H9 (cell line): ENCODE measurements at places on chromosomes 12 and 14.

- DNase-seq: no peak
These were observed 94.7 kb downstream of the PTPN11 start for GRCh38 chr12:112513471-112513870.

DNA sequence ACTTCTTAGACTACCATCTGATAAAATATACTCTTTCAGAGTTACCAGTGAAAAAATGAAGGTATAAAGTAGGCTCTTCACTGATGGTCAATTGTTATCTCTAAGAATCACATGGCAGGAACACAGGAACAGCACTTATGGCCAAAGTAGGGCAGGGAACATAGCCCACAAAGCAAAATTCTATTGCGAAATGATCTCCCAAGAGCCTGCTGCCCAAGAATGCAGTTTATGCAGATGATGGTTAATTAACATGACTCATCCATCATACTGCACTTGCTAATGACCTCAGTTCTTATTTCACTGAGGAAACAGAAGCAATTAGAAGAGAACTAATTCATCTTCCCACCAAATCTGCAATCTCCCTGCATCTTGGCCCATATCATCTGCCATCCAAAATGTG, 133.8 kb downstream of the SLC2A13 start:
- no peak for DNase-seq

DNA sequence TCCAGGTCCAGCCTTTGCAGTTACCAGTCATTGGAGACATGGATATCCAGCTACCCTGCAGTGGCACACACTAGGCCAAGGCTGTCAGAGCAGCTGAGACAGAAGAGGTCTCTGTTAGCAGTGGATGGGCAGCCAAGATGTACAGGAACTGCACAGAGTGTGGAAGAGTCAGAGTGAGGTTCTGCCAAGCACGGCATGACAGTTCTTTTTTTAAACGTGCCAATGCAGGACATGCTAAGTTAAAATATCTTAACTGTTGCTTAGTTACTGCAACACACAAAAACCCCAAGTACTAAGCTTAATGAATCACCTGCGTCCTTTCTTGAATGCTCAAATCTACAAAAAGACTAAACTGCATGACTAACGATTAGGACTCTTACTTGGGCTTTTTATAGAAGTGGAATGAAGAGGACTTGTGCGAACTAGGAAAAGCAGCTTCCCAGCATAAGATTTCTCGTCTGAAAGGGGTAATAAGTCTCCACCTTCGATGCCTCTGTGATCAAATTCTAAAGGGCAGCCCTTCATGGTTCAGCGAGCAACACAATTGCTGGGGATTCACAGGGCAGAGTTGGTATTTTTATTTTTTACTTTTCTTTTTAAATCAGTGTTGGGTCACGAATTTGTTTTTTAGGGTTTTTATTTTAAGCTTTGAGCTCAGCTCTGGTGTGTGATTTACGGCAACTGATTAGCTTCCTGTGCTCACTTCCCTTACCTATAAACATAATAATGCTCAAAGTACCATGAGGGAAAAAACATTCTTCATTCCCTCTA, 20.6 kb downstream of the MAPK1IP1L start:
- no peak for DNase-seq

DNA sequence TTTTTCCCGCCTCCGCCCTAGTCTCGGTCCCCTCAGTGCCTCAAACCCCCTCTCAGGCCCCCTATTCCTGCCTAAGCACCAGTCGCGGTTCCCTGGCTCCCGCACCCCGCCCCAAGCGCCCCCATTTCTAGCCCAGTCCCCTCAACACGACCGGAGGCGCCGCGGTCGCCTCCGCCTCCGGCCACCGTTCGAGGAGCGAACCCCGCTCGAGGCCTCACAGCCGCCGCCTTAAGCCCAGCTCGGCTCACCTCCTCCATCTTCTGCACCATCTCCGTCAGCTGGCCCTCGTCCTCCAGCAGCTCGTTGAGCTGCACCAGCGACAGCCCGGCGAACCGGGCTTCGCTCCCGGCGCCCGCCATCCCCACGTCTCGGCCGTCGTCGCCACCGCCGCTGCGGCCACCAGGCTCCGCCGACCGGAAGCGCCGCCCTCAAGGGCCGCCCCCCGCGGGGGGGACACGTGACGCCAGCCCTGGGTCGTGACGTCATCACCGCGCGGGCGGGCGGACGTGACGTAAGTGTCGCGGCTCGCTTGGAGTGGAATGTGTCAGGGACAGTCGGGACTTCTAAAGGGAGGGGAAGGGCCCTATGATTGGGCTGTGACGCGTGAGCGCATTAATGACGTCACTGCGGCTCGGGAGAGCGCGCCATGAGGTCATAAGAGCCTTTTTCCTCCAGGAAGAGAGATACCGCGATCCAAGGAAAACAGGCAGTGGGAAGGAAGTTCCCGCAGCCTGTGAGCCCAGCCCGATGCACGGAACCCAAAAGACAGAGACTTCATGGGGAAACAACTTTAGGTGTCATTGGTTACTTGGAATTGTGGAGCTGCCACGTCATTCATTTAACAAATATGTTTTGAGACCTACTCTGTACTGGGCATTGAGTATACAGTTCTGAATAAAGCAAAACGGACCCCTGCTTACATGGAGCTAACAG, at the start of gene VPS37B:
Gene VPS37B (minus strand): TSS at position 421 of the 933 bp plus-strand sequence. CDS start 62 bp downstream, at position 359.
- peak; percentile 78 for DNase-seq

- DNase-seq: no peak
These were observed 197.1 kb downstream of the BTG1 start for GRCh38 chr12:91948504-91948903.

DNA sequence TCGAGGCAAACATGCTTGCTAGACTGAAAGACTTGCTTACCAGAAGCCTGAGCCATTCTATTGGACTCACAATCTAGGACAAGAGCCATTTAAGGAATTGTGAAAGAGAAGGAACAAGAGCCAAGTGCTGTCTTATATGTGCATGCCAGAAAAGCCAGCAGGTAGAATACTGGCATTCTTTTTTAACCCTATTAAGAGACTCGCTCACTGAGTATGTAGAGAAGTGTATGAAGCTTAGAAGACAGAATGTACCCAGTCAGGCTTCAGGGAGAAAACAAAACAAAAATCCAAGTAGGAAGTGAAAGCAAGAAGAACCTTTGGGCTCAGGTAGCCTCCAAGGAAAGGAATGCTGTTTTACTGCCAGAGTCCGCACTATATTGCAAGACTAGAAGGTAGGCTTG, 65.9 kb downstream of the DCAF5 start:
- no peak for DNase-seq

- no peak for DNase-seq
These were observed 7.6 kb upstream of the FITM1 start for GRCh38 chr14:24122898-24123297.

- DNase-seq: no peak
These were observed 62.6 kb downstream of the ANO6 start for GRCh38 chr12:45278447-45278846.

- peak; percentile 58 for DNase-seq
These were observed 58.8 kb downstream of the PIK3C2G start for GRCh38 chr12:18320036-18320617.

DNA sequence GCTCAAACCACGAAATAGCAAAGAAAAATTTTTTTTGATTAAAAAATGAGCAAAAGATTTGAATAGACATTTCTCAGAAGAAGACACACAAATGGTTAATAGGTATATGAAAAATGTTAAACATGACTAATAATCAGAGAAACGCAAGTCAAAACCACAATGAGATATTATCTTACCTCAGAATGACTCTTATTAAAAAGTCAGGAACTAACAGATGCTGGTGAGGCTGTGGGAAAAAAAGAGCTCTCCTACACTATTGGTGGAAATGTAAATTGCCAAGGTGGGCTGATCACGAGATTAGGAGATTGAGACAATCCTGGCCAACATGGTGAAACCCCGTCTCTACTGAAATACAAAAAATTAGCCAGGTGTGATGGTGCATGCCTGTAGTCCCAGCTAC, 315.5 kb upstream of the FLRT2 start:
- DNase-seq: no peak

DNA sequence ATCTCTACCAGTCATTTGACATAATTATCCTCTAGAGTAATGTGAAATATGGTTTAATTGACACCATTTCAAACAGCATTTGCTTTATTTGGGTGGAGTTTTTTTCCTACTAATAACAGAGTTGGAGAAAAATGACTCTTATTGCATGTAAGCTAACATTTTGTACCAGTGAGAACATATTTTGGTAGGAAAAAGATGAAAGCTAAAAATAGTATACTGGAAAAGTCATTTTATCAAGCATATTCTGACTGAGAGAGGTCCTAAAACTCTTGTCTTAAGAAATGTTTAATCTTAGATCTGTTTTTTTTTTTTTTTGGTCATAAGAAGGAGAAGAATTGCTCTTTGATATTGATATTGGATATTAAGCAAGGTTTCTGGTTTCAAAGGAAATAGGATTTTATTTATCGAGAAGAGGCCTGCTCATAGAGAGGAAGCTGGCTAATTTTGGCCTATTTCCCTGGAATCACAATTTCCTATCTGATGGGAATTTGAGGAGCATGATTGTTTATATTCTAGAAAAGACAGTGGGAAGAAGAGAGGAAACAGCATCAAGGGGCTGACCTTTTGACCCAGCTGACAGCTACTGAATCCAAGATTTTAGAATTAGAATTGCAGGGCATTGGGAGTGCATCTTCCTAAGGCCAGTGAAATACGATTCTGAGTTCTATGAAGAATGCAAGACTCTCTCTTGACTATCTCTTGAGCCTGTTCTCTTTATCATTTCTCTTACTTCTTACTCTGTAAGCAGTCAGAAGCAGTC, 19.4 kb downstream of the OTOGL start:
- no peak for DNase-seq

DNA sequence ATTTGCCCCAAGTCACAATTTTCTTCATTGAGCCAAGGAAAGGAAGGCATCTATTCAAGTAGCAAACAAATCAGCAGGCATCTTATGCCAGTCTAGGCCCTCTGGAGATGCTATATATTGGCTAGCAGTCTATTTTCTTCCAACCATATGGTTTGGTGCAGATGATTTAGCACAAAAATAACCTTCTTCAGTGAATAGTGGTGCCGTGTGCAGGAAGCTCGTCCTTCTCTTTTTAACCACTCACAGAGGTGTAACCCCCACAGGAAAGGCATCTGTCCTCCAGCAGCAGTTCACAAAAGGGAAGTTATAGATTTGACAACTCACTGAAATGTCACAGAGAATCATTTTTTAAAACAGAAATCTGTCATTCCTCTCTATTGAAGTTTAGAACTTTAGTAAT, 445.7 kb upstream of the SYT1 start:
- DNase-seq: no peak

- no peak for DNase-seq
These were observed 6.5 kb downstream of the KRT85 start for GRCh38 chr12:52360663-52361271.

- DNase-seq: no peak
These were observed 56.9 kb downstream of the CHST11 start for GRCh38 chr12:104513681-104514080.

DNA sequence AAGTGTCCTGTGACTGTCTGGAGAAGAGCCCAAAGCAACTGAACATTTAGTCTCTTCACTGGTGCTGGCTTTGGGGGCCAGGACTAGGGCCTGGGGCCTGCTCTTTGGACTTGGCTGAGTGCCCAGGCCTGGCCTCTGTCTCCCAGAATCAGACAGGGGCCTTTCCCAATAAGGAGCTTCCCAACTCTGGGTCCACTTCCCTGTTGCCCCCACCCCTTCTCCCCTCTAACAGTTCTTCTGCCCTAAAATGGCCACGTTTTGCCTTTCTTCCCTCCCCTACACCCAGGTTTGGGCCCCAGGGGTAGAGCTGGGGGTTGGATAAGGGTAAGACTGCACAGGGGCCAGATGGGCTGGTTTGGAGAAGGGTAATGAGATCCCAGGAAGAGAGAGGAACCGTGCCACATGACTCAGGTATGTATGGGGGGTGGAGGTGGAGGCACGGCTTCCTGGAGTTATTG, 10.0 kb upstream of the ITGA5 start:
- DNase-seq: no peak

DNA sequence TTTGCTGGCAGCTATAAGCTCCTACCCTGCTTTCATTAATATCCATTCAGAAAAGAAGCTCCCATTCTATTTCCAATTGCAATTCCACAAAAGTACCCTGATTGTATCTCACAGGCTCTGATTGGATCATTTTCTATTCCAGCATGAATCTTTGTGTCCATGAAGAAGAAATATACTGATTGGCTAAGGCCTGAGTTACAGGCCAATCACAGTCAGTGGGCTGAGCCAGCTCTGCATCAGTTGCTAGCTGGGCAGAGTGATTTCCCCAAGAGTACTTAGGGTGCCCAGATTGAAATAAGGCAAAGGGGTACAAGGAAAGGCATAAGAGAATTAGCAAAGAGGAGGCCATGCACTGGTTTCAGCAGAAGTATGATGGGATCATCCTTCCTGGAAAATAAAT, 14.4 kb downstream of the ART4 start:
- peak; percentile 57 for DNase-seq

DNA sequence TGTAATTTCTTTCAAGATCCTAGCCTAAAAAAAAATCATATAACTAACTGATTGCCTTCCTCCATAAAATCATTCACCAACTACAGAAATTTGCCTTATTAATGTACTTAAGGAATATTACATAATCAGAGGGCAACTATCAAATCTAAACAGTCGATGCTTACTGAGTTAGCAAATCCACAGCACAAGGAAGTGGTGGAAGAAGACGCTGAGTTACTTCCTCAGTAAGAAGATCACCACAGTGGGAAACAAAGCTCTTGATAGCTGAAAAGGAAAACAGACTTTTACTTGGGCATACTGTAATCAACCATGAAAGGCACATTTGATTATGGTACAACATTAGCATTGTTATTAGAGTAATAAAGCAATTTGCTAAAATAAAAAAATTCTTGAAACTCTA, 48.7 kb downstream of the HEATR5A start:
- DNase-seq: no peak

GRCh38 chr14:104724981-104725771, 1.1 kb downstream of the ADSS1 start:
- peak; percentile 82 for DNase-seq

- DNase-seq: no peak
These were observed 168.2 kb upstream of the BCL2L14 start for GRCh38 chr12:11902525-11902875.

DNA sequence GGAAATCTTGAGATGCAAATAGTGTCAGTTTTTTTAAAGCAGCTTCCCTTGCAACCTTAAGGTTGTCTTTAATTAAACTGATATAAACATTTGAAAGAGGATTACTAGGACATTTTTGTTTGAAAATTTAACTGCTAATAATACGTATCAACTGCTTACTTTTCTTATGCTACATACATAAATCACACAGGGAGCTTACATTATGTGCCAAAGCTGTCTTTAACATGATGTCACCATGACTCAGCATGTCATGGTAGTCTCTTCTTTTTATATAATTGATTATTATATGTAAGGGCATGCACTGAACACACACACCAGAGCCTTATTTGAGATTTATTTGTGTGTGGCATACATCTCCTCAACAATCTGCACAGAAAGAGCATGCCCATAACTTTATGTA, 63.0 kb upstream of the PTHLH start:
- DNase-seq: no peak

DNA sequence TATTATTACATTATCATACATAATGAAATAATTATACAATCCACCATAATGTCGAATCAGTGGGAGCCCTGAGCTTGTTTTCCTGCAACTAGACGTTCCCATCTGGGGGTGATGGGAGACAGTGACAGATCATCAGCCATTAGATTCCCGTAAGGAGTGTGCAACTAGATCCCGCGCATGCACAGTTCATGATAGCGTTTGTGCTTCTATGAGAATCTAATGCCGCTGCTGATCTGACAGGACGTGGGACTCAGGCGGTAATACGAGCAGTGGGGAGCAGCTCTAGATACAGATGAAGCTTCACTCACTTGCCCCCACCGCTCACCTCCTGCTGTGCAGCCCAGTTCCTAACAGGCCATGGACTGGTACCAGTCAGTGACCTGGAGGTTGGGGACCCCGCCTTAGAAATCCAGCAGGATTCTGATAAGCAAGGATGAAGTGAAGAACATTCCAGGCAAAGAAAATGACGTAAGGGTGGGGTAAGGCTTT, 204.6 kb downstream of the ETV6 start:
- DNase-seq: no peak
